ENCODE measurements at places on chromosomes 6 and 20. TPM values are rescaled to one million over a fixed set of nuclear protein-coding genes. Genes with fewer than 3 reads are reported as not detected.

Gene CEP57L1
- total RNA-seq = 10.6 TPM

Gene PREX1
- 38.2 TPM for total RNA-seq

Gene C6orf89
- 72.4 TPM for total RNA-seq

Gene HCRTR2
- total RNA-seq = not detected

Gene TNNC2
- total RNA-seq = not detected

DNA sequence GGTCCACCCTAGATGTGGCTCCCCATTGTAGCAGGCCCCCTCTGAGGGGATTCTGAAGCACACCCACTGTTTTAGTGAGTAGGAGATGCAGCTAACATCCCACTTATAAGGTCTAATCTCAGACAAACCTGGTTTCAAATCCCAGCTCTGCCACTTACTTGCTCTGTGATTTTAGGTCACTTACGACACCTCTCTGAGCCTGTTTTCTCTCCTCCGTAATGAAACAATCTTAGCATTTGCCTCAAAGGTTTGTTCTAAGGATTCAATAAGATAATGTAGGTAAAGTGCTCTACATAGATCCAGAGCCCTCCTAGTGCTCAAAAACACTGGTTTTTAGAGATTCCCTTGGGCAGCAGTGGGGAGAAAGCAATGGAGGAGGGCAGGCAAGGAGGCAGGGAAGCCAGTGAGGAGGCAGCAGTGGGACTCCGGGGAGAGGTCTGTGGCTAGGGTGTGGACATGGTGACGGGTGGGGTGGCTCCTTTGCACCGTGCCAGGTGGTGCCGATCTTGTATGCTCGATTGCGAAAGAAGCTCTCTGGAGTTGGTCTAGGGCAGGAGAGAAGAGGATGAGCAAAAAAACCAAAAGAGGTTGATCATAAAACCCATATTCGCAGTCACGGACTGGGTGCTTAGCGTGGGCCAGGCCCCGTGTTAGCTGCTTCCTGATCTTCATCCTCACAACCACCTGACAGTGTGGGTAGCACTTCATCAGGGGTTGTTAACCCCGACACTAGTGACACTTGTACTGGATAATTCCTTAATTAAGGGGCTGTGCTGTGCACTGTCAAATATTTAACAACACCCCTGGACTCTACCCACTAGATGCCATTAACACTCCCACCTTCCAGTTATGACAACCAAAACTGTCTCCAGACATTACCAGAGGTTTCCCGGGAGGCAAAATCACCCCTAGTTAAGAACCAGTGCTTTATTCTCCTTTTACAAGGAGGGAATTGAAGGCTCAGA lies 16.8 kb upstream of the PTGIS start:
- DNase-seq = no peak

DNA sequence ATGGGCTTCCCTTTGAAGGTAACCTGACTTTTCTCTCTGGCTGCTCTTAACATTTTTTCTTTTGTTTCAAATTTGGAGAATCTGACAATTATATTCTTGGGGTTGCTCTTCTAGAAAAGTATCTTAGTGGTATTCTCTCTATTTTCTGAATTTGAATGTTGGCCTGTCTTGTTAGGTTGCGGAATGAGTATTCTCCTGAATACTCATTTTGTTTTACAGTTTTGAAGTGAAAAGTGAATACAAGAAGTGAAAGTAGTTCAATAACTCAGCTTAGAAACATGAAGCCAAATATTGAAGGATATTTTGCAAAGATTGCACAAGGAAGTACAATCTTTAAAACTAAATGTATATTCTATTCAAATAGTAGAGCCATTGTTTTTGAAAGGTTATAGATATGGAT lies 120.2 kb upstream of the MAP3K4 start:
- no peak for DNase-seq

- no peak for DNase-seq
Measured at GRCh38 chr6:168035661-168036545, 38.4 kb downstream of the KIF25 start.

- no peak for DNase-seq
Measured at GRCh38 chr6:139204978-139205377, 70.1 kb downstream of the HECA start.

GRCh38 chr6:149380523-149380922 lies 19.5 kb upstream of the SUMO4 start:
- no peak for DNase-seq

GRCh38 chr6:88365656-88366055 lies 199.5 kb upstream of the CNR1 start:
- no peak for DNase-seq

GRCh38 chr20:47227576-47227975 lies 128.9 kb downstream of the ZMYND8 start:
- no peak for DNase-seq
